Gastrocnemius medialis (tissue), 4 donors: ENCODE measurements at places on chromosomes 7 and 10.

- no peak overlapping the region for H3K27ac ChIP-seq
- H3K27me3 ChIP-seq, result no peaks in the 10 kb centered on the region
These were observed 78.0 kb downstream of the ARL5B start for GRCh38 chr10:18737236-18737635.

DNA sequence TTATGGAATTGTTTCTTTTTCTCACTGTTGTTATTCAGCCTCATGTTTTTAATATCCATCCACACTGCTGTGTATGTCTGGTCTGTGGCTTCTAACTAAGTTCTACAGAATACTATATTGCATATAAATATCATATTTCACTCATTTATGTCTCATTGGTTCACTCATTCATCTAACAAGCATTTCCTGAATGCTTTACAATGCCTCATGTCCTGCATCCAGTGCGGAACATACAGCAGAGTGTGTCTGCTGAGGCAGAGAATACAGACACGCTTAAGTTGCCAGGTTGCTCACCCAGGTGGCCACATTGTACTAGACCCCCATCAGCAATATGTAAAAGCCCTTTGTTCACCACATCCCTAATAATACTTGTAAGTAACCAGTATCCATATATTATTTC is 111.8 kb upstream of the CNTNAP2 start:
- no peak for DNase-seq
- no peaks in the 10 kb centered on the region for H3K27me3 ChIP-seq
- no peaks in the 10 kb centered on the region for H3K36me3 ChIP-seq
- no peak overlapping the region for H3K27ac ChIP-seq

- H3K36me3 ChIP-seq, result no peaks in the 10 kb centered on the region
- peak within 1 kb of the TSS; percentile 79 for H3K4me3 ChIP-seq
- DNase-seq, result peak; percentile 57
- peaks cover 27% of the 10 kb centered on the region for H3K4me1 ChIP-seq
These were observed at the start of gene KCNMA1 for GRCh38 chr10:77637532-77638320. Gene KCNMA1 (minus strand): TSS chr10:77637808.

GRCh38 chr7:66352071-66352470 is 146.9 kb downstream of the TPST1 start:
- peaks cover 4% of the 10 kb centered on the region for H3K4me1 ChIP-seq
- no peak overlapping the region for H3K27ac ChIP-seq
- H3K4me3 ChIP-seq, result no peak overlapping the region
- DNase-seq, result no peak

DNA sequence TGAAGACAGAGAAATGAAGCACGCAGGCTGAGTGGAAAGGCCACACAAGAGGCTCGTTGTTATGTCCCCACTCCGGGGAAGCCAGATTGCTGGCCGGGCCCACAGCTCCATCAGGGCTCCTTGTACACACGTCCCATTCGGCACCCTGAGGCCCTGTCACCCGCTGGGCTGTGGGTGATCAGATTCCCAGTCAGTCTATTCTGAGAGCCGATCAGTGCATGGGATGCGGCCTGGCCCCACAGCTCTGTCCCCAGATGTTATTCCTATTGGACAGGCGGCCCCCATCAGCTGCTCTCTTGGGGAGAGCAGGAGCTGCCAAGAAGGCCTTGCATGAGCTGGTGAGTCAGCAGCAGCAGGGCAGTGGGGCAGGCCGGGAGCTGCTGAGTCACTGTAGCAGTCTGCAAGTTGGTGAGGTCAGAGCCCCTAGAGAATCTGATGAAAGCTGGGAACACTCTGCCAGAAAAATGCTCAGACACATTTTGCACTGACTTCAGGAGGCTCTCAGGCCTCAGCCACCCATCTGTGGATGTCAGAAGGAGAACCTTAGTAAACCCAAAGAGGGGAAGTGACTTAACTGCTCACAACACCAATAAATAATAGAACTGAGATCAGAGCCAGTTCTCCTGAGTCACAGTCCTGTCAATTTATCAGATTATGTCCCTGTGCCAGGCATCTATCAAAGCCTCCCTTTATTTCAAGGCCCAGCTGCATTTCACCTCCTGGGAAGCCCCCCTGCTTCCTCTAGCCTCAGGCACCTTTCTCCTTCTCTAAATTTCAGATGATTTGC is 9.4 kb upstream of the PSAP start:
- H3K36me3 ChIP-seq, result no peaks in the 10 kb centered on the region
- peak; percentile 100 for DNase-seq
- peak overlapping the region; percentile 96 for H3K27ac ChIP-seq
- peak overlapping the region; percentile 13 for H3K4me3 ChIP-seq

DNA sequence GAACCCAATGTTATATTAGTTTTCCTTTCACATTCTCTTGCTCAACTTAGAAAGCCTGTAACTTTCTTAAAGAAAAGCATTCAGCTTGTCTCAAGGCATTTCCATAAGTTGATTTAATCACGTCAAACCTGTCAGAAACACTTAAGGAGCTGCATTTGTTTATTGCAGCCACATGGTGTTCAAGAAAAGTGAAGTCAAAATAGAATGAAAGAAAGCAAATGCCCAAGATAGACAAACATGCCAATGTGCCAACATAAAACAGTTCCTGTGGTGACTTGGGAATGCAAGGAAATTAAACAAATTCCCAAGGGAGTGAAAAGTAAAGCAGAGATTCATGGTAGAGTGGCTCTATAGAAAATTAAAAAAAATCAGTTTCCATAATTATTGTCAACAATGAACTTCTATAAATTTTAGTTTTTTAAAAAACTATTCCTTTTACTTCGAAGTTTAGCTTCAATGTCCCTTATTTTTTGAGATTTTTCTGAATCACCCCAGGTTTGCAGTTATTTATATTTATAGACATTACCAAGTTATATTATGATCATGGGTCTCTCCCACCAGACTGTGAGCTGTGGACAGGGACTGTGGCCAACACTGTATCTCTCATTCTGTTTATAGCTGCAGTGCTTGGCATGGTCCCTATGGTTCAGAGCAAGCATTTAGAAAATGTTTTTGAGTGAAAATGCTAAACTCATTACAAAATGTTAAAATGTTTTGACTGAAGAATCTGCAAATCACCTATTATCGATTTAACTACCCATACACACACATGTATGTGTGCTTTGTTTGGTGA is 887.4 kb downstream of the REEP3 start:
- no peak for DNase-seq
- H3K36me3 ChIP-seq, result no peaks in the 10 kb centered on the region
- H3K4me3 ChIP-seq, result no peak overlapping the region
- no peaks in the 10 kb centered on the region for H3K4me1 ChIP-seq
- H3K27ac ChIP-seq, result no peak overlapping the region
